ENCODE measurements at places on chromosomes 5 and 9.

- DNase-seq = no peak
Measured at GRCh38 chr9:83199240-83199639, 136.3 kb upstream of the RASEF start.

GRCh38 chr5:601771-602465, 10.2 kb upstream of the CEP72 start:
- DNase-seq = no peak

DNA sequence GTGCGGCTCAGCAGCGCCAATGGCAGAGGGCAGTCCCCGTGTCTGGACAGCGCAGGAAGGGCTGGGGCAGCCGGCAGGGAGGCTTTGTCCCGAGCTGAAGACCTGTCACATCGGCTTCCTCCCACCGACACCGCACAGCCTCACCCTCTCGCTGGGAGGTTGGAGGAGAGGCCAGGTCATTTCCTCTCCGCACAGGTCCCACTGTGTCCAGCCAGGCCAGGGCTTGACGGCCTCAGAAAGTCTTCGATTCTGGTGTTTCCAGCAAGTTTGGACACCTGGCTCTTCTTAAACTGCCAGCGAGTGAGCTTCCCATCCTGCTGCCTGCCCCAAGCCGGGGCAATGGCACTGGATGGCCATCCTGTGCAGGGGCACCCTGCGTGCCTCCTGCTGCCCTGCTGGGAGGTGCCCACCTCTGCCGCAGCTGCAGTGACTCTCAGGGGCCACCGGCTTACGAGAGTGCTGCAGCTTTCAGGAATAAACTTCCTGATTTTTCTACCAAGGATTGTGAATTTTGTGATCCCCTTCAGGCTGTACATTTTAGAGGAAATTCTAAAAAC, 33.9 kb downstream of the AHRR start:
- no peak for DNase-seq

DNA sequence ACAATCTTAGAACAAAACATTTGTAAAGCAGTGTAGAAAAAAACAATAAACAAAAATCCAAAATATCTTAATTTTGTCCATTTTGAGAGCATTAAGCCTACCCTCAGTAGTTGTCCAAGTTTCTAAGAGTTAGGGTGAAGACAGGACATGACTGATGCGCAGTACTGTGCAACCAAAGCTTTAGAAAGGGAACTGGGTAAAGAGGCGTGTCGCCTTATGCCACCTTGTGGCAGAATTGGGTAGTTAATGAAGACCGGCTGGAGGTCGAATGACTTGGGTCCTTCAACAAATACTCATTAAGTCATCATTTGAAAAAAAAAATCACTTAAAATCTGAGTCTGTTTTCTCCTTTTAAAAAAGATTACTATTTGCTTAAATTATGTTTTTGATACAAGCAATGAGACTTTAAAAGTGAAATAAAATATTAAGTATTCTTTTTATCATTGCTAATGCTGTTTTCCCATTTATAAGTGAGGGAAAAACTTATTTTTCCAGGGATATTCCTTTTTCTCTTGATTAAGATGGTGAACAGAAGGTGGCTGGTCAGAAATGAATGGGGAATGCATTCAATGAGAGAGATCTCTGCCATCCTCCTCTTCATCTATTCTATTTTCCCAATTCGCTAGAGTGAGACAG, 3.5 kb upstream of the RNF20 start:
- DNase-seq = peak; percentile 7

GRCh38 chr5:105503950-105504349, 1941.4 kb upstream of the NUDT12 start:
- no peak for DNase-seq

DNA sequence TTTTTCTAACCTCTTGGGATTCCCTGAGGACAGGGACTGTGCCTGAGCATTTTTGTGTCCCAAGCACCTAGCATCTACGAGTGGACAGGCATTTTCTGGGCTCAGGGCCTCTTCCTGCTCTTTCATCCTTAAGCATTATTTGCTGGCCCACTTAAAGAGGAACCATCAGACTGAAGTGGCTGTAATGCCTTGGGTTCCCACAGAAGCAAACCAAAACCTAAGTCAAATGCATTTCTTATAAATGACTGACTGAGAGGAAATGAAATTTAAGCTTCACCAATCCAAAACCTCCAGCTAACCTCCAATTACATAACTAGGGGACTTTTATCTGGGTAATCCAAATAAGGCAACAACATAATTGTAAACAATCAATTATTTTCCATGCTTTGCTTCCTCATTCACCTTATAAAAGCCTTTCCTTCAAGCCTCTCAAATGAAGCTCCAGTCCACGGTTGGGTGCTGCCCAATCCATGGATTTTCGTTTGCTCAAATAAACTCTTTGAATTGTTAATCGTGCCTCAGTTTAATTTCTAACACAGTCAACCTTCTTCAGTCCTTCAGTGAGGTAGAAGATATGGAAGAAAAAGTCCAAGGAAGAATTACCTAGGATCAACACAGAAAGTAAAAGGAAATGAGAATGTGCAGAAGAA, 25.3 kb upstream of the SLC31A2 start:
- no peak for DNase-seq

DNA sequence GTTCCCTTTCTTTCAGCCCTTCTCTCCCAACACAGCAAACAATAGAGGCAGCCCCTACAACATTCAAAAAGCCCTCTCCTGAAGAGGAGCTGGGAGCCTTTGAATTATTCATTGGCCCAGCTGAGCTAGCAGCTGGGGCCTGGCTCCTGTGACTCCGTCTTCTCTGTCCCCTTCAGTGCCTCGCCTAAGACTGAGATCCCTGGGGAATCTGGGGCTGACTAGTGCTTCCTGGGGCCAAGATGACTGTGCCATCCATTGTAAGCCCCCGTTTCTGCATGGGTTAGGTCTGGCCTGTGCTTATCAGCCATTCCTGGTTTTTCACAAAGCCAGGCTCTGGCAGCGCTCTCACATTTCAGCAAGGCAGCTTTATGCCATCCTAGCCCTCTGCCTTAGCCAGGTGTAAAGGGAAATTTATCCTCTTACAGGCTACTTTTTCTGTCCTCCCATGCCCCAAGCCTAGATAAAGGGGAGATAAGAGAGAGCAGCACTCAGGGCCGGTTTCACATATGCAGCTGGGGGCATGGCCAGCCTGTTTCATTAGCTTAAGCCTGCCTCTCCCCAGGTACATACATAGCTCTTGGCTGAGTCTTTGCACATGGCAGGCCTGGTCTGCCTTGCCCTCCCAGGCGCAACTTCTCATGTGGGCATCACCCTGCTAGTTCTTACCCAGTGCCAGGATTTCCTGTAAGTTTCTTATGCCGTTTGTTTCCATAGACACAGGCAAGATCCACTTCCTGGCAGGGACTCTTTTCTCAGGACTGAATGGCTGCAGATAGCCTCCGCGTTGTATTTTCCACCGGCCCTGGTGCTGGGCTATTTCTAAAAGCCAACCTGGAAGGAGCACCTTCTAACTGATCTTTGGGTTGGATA, 15.8 kb downstream of the PTPA start:
- DNase-seq = no peak

DNA sequence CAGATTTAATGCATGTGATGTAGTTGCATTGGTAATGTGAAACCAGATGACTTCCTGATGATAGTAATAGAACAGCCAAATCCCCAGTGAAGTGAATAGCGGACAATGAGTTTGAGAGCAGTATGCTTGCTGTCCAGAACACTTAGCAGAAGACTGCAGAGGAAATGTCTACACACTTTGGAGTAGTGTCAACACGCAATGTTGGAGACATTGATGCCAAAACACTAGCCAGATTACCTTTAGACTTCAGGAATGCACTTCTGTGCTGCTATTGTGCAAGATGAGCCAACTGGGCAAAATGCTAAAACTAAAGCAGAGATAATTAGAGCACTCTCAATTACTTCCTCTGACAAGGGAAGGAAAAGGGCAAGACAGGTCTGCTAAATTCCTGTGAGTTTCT, 176.7 kb downstream of the PRDM9 start:
- DNase-seq = no peak

GRCh38 chr5:82820961-82821845, 256.0 kb downstream of the TMEM167A start:
- DNase-seq = no peak

- DNase-seq = no peak
Measured at GRCh38 chr5:90214991-90215390, 194.6 kb downstream of the CETN3 start.

GRCh38 chr5:141430332-141431113, at the start of gene PCDHGA12:
TSS of gene PCDHGA12 (plus strand) at chr5:141430507. CDS start at chr5:141430760, 253 bp downstream.
- DNase-seq = no peak

GRCh38 chr5:150321784-150322183, 19.1 kb upstream of the ARSI start:
- no peak for DNase-seq

- no peak for DNase-seq
Measured at GRCh38 chr5:124986667-124987066, 240.2 kb upstream of the ZNF608 start.

DNA sequence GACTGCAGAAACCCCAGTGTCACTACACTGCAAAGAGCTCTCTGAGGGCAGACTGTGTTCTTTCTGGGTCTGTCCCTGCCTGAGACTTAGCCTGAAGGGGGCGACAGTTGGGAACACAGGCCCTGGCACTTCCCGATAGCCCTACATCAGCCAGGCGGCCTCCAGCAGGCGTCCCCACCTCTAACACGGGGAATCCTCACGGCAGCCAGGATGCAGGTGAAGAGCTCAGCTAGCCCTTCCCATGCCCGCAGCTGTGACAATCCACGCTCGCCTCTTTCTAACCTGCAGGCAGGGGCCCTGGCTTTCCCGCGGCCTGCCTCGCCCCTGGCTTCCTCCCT, 5.9 kb downstream of the MED22 start:
- DNase-seq = no peak

DNA sequence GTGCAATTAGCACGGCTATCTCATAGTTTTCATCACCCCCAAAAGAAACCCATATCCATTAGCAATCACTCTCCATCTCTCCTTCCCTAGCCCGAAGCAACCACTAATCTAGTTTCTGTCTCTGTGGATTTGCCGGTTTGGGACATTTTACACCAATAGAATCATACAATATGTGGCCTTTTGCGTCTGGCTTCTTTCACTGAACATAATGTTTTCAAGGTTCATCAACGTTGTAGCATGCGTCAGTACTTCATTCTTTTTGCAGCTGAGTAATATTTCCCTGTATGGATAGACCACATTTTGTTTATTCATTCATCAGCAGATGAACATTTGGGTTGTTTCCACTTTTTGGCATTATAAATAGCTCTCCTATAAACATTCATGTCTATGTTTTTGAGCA, 75.4 kb upstream of the TBC1D2 start:
- no peak for DNase-seq

GRCh38 chr9:93112116-93112863, 16.3 kb downstream of the CARD19 start:
- DNase-seq = no peak

DNA sequence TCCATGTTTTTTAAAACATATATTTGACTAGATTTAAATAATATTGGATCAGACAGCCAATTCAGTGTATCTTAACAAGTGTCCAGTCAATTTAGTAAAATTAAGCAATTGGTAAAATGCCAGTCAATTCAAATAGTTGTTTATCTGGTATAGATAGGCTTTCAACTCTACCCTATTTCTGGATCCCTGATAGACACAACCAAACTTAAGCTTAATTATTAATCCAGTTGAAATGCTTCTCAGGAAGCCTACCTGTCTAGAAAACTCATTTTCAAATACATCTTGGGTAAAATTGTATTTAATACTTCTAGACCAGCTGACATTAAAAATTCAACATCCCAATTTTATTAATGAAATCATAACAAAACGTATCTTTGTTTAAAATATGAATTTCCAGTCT, 710.8 kb upstream of the GRAMD2B start:
- DNase-seq = no peak

DNA sequence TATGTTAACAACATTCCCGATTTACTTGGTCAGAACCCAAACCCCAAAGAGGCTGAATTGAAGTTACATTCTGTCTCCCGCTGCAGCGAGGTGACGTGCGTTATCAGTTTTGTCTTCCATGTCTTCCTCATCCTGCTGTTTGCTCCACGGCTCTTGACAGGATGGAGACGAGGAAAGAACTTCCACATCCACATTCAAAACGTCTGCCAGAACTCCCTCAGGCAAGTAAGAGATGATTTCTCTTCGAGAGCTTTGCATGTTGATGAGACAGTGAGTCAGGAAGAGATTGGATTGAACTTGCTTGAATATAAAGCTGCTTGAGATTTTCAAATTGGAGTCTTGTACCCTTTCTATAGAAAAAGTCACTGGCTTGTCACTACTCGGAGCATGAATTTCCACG, 242.6 kb downstream of the AUH start:
- no peak for DNase-seq

DNA sequence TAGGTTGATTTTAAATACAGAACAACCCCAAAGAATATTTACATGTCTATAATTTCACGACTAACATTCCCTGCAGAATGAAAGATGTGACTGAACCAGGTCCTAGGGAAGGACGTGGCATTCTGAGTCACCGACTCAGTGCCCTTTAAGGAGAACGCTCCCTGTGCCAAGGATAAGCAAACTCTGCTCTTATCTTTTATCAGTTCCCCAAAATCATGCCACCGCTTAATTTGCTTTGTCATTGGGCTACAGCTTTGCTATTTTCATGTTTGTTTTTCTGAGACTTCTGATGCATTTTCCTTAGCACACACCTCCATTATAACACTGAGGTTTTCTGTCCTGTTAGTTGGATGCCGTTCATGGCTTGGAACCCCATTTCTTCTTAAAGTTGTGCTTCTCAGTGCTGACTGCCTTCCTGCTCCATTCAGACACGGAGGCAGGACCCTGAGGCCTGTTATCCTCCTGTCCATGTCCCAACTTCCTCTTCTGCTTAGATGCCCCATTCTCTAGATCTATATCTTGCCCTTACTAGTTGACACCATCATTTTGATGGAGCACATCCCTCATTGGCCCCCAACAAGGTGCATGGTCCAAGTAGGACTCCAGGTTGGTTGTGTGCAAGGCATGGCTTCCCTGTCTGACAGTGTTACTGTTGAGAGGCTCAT, 11.2 kb upstream of the SEMA4D start:
- no peak for DNase-seq

- no peak for DNase-seq
Measured at GRCh38 chr5:75412111-75412990, 75.3 kb downstream of the HMGCR start.

DNA sequence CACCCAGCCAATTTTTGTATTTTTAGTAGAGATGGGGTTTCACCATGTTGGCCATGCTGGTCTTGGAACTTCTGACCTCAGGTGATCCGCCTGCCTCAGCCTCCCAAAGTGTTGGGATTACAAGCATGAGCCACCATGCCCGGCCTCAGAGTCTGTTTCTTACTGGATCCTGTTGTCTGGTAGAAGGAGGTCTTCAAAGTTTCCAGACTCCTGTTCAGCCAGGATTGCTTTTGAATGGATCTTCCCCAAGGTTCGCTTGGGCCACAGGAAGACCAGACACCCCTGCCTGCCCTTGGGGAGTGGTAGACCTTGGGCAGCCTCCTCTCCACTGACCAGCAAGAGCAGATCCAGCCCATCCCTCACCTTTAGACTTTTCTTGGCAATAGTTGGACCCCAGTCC, 7.6 kb upstream of the LCN2 start:
- peak; percentile 5 for DNase-seq

GRCh38 chr5:83281658-83282057, 189.9 kb upstream of the VCAN start:
- no peak for DNase-seq

GRCh38 chr9:106846857-106847256, 16.1 kb upstream of the ZNF462 start:
- no peak for DNase-seq

GRCh38 chr5:137142764-137143605, 356.1 kb downstream of the SPOCK1 start:
- DNase-seq = no peak
